HT-29 (cell line): ENCODE measurements at places on chromosomes 1 and 21. TPM values are rescaled to one million over a fixed set of nuclear protein-coding genes. Genes with fewer than 3 reads are reported as not detected.

Gene USP21
- total RNA-seq = 20.8 and 24.6 TPM in 2 replicates

Gene BMP8A
- 0.05 TPM in 1 of 2 replicates, not detected in the other for total RNA-seq

Gene CCDC18
- 4.7 and 9.0 TPM in 2 replicates for total RNA-seq

Gene S100A12
- total RNA-seq = not detected in 2 replicates

Gene SLFNL1
- total RNA-seq = 0.23 TPM in 2 replicates

Gene MXRA8
- total RNA-seq = not detected in 2 replicates

Gene MROH7
- total RNA-seq = 0.15 and 0.23 TPM in 2 replicates

DNA sequence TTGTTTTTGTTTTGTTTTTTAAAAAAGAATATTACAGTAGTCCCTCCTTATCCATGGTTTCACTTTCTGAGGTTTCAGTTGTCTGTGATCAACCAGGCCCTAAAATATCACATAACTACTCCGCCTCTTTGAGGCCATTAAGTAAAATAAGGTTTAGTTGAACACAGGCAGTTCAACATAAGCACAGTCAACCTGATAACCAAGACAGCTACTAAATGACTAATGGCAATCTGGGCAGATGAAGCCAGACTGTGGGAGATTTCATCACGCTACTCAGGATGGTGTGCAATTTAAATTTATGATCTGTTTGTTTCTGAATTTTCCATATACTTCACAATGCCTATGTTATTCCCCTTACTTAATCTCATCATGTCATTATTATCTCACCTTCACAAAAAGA, 30.1 kb downstream of the LDLRAD1 start:
- no peak for DNase-seq

GRCh38 chr1:48291421-48291820, 68.9 kb downstream of the SLC5A9 start:
- DNase-seq = no peak

- no peak for DNase-seq
Measured at GRCh38 chr1:3359756-3360440, 94.6 kb upstream of the ARHGEF16 start.

DNA sequence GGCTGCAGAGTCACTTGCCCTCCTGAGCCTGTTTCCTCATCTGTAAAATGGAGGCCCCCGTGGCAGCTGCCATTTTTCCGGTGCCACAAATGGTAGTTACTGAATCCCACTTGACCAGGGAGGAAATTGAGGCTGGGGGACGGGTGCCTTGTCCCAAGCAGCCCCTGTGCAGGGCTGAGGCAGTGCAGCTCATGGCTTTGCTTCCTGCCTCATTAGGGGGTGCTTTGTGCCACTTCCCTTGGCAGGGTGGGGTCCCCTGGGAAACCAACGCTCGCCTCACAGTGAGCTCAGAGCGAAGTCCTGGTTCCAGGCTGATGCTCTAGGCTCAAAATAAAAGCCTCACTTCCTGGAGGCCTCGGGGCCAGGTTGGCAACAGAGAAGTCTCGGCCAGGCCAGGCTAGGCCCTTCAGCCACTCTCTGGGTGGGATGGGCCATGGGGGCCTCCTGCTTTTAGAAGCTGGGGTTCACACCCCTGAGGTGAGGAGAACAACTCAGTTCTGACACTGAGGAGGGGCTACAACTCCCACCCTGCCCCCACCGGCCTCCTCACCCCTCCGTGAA, 6.8 kb downstream of the LAPTM5 start:
- no peak for DNase-seq

DNA sequence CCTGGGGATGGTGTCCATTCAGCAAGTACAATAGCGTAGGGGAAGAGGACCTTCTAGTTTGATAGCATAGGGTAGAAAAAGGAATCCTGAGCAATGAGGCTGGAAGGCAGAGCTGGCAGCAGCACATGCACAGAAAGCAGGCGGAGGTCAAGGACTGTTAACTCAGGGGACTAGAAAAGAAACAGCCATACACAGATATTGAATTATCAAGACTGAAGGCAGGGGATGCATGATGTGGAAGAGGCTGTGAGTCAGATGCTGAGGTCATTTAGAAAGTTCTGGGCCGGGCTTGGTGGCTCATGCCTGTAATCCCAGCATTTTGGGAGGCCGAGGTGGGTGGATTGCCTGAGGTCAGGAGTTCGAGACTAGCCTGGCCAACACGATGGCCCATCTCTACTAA, 65.6 kb downstream of the OPTC start:
- DNase-seq = no peak

GRCh38 chr1:170388489-170388888, 143.5 kb upstream of the GORAB start:
- DNase-seq = no peak

- peak; percentile 32 for DNase-seq
Measured at GRCh38 chr1:239262538-239262937, 123.8 kb upstream of the CHRM3 start.

- DNase-seq = peak; percentile 85
Measured at GRCh38 chr1:21633992-21634805, 35.0 kb downstream of the RAP1GAP start.

DNA sequence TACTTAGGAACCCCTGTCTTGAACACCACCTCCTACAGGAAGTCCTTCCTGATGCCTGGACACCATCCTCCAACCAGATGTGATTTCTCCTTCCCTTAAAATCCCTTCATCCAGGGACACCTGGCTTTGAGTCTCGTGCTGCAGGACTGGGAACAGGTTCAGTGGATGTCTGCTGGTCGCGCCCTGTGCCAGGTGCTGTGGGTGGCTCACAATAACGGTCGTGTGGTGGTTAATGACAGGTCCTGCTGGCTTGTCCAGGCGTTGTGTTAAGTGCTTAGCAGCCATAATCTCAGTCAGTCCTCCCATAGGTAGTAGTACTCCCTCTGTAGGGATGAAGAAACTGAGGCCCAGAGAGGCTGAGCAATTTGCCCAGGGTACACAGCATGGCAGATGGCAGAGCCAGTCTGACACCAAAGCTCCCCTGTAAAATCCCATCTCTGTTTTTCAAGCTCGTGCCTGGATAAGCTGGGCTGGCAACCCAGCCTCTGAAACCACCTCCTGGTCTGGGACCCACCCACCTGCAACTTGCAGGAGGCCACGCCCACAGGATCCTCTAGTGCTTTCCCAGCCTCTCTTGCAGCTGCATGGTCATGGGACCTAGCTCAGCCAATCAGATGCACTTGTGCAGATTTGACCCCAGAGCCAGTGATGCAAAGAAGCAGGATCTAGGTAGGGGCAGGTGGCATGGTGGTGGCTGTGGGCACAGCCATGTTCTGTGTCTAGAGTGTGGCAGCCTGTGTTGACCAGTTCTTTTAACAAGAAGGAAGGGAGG, 106.0 kb upstream of the IFFO2 start:
- DNase-seq = peak; percentile 72

DNA sequence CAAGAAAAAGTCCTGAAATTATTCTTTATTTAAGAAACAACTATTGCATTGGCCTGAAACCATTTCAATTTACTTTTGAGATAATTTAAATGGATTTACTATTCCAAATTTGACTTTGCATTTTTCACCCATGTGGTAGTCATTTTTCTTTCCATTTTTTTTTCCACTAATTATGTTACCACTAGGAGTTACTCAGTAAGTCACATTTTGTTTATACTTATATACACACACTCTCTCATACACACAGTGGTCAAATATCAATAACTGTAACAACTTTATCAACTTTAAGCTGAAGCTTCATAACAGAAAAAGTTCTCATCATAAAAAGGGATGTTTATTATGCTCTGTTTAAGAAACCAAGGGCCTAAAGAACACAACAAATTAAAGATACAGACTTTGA, 222.8 kb downstream of the SIPA1L2 start:
- no peak for DNase-seq

- no peak for DNase-seq
Measured at GRCh38 chr1:228100822-228101613, 2.1 kb downstream of the C1orf35 start.

- no peak for DNase-seq
Measured at GRCh38 chr1:240094041-240094722, 2.5 kb downstream of the FMN2 start.

DNA sequence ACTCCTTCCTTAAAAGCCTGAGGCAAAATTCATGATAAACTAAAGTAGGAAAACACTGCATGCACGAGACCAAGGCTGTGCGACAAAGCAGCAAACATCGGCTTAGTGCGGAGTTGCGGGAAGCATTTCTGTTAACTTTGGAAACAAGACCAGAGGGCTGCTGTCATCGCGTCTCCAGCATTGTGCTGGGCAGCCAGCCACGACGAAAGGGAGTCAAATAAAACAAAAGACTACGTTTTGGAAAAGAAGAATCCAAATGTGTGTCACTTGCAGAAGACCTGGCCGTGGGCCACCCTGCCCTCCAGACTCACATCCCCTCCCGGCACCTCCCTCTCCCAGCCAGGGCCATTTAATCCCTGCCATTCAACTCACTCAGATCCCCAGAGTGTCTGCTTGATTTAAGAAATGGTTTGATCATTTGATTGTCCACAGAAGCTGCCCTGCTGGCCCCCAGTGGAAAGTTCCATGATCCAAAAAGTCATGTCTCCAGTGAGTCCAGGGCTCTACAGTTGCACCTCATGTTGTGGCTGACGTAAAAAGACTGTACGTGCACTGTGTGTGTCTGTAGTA, 2.4 kb upstream of the KRTAP10-11 start:
- no peak for DNase-seq

- no peak for DNase-seq
Measured at GRCh38 chr1:111729946-111730681, 9.1 kb downstream of the INKA2 start.

- DNase-seq = no peak
Measured at GRCh38 chr1:65942476-65942875, 149.8 kb downstream of the PDE4B start.

- DNase-seq = no peak
Measured at GRCh38 chr1:50978852-50979781, 9.1 kb downstream of the CDKN2C start.

DNA sequence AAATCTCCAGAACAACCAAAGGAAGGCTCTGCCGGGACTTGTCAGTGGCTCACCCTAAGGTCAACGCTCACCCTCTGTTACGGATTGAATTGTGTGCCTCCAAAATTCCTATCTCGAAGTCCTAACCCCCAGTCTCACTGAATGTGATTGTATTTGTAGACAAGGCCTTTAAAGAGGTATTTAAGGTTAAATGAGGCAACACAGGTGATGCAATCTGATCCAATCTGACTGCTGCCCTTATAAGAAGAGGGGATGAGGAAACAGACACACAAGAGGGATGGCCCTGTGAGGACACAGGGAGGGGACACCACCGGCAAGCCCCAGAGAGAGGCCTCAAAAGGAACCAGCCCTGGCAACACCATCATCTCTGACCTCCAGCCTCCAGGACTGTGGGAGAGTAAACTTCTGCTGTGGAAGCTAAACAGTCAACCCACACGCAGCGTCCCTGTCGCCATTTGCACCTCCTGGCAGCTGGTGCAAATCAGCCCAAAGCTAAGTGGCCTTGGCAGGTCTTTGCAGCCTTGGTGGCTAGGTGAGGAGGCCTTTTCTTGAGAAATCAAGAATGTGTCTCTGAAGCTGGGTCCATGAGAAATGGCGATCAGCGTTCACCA, 24.2 kb downstream of the UBASH3A start:
- DNase-seq = no peak

- no peak for DNase-seq
Measured at GRCh38 chr1:200707116-200707515, 31.6 kb upstream of the CAMSAP2 start.

DNA sequence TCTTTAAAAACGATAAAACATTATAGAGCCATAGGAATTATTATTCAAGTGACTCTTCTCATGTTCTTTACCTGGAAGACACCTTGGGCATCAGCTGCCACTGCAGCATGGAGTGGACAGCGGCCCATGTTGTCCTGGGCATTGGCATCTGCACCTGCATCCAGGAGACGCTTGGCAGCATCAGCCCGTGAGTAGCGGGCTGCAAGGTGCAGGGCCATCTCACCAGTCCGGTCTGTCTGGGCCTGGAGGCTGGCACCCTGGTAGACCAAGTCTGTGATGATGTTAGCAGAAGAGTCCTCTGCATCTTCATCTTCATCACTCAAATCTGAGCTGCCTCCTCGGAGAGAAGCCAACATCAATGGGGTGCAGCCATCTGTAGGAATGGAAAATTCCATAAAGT, 22.9 kb upstream of the ADAM30 start:
- DNase-seq = no peak

DNA sequence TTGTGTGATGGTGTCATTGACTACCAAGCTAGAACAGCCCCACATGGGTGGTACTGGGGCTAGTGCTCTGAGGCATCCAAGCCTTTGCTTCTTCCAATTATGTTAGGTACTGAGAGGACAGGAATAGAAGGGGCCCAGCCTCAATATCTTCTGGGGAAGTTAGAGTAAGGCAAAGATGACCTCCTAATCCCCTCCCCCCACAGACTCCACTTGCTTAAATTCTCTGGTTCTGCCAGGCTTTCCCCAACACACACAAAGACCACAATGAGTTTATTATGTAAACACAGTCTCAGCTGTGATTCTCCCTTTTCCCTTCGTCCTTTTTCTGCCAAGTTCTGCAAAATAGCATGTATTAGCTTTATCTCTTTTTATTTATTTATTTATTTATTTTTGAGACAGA, 3.1 kb upstream of the TACSTD2 start:
- DNase-seq = no peak

DNA sequence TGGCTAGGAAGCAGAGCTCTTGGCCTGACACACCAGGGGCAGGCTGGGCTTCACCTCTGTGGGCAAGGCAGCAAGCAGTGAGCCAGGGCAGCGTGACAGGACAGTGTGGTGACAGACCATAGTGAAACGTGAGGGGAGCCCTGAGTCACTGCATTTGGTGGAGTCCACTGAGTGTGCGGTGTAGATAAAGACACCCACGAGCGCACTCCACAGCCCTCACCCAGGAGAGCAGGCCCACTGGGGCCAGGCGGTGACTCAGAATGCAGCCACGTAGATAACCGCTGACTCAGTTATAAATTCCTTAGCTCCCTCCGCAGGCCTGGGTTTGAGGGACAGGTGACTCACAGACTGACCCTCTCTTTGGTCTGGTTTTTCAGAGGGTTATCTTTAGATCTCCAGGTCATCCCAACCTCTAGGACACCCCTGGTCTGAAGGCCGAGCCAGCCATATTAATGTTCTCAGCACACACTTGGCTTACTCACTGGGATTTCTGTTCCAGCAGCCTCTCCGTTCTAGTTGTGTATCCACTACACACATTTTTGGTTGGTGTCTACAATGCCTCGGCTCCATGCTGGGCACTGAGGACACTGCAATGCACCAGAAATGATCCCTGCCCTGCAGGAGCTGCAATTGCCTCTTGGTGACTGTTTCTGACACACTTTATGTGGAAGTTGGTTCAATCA, 90.2 kb upstream of the TSPAN2 start:
- DNase-seq = no peak

DNA sequence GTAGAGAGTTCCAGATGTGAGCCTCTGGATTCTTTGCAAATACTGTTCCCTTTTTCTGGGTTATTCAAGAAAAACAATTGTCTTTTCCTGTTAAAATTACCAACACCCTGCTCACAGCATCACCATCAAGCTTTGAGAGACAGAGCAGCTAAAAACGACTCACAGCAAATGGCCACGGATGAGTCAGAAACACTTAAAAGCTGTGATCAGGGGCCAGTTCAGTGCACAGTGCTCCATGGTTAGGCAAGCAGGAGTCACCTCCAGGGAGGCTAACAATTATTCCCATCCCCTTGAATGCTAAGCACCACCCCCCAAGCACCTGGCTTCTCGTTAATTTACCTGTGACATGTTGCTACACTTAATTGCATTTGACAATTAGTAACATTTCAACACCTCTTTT, 128.4 kb upstream of the CAMK1G start:
- DNase-seq = no peak

- DNase-seq = no peak
Measured at GRCh38 chr1:25111706-25112105, 120.6 kb downstream of the SYF2 start.

- no peak for DNase-seq
Measured at GRCh38 chr1:210024996-210025395, 87.0 kb downstream of the SYT14 start.

- DNase-seq = peak; percentile 31
Measured at GRCh38 chr1:238318294-238319110, 427.8 kb upstream of the ZP4 start.
